PC-3 (cell line): ENCODE measurements at places on chromosomes 2 and 18.

- no peaks in the 10 kb centered on the region for H3K36me3 ChIP-seq
- peaks cover 6% of the 10 kb centered on the region; the same call in 1 of the 2 replicates for H3K4me1 ChIP-seq
- H3K27ac ChIP-seq: no peak overlapping the region
These were observed 84.9 kb upstream of the EPB41L3 start for GRCh38 chr18:5628512-5629255.

- H3K27ac ChIP-seq: no peak overlapping the region
- peaks cover 56% of the 10 kb centered on the region for H3K27me3 ChIP-seq
- no peak for DNase-seq
- H3K4me1 ChIP-seq: no peaks in the 10 kb centered on the region
These were observed 19.0 kb downstream of the ADAM23 start for GRCh38 chr2:206462240-206462854.

DNA sequence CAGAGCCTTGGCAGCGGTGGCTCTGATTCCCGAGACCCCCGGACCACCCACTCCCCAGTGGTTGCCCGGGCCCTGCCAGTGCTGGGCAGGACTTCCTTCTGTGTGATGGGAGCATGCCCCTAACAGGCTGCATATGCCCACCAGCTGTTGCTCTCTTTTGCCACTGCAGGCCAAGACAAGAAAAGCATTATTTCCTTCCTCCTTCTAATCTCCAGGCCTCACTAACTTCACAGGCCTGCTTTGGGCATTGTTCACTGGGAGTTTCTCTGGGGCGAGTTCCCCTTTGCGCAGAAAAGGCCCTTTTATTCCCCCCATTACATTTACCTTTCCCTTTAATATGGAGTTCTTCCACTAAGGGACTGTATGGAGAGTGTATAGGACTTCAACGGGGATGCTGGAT lies 249.1 kb upstream of the SIX2 start:
- H3K27me3 ChIP-seq: no peaks in the 10 kb centered on the region
- H3K36me3 ChIP-seq: no peaks in the 10 kb centered on the region
- peak overlapping the region; percentile 73 for H3K27ac ChIP-seq
- no peak for DNase-seq
- peaks cover 56% of the 10 kb centered on the region for H3K4me1 ChIP-seq
- H3K4me3 ChIP-seq: no peak overlapping the region

GRCh38 chr2:168710754-168711467 lies 91.5 kb upstream of the NOSTRIN start:
- H3K4me1 ChIP-seq: no peaks in the 10 kb centered on the region
- no peak overlapping the region for H3K4me3 ChIP-seq
